ENCODE measurements at places on chromosomes 5 and 9. TPM values are rescaled to one million over a fixed set of nuclear protein-coding genes. Genes with fewer than 3 reads are reported as not detected.

Gene SHISAL2B
- total RNA-seq = not detected

Gene IFNA13
- total RNA-seq = not detected

Gene PLAC8L1
- total RNA-seq = not detected

Gene ADGRD2
- not detected for total RNA-seq

Gene GCNT4
- 1.5 TPM for total RNA-seq

Gene EDIL3
- 246 TPM for total RNA-seq

Gene TMEM174
- total RNA-seq = not detected

Gene C9
- total RNA-seq = 0.28 TPM
